ENCODE measurements at places on chromosomes 11 and 22.

DNA sequence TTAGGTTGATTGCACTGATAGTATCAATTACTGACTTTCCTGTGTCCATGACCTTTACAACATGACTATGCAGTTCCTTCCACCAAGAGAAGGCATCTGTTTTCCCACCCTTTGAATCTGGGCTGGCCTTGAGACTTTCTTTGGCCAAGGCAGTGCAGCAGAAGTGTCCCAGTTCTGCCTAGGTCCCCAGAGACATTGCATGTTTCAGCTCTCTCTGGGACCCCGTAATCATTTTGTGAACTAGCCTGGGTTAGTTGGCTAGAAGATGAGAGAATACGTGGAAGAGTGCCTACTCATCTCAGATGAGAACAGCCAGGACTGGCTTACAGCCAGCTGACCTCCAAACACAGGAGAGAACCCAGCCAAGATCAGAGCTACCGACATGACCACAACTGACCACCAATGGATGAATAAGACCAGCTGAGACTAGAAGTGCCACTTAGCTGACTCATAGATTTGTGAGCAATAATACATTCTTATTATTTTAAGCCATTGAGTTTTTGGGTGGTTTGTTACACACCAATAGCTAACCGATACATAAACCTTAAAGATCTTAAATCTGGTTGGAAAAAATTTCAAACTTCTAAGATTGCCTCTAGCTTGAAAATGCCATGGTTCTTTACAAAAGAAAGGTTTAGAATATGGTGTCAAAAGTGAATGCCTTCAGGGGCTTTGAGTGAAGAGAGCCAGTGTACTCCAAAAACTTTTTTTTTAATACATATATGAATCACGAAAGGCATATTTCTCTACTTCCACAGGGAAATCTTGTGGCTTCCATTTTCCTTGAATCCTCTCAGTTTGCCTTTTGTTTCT is 145.2 kb downstream of the FBXO7 start:
- H3K36me3 ChIP-seq = no peaks in the 10 kb centered on the region
- DNase-seq = no peak
- no peaks in the 10 kb centered on the region for H3K27me3 ChIP-seq
- no peaks in the 10 kb centered on the region for H3K4me1 ChIP-seq

DNA sequence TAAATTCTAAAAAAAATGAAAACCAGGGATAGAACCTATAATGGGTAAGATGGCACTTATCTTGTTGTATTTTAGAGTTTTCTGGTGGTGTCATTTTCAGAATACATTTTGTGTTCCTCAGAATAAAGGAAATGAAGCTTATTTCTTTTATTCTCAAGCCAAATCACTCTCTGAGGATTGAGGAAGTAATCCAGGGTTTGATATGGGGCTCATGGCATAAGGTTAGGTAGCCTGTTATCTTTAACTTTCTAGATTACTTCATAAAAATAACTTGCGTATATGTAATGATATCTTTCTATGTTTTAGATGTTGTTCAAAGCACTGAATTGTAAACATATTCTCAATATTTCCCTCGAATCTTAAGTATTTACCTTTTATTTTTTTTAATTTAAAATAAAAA is 33.5 kb downstream of the PDE3B start:
- H3K27me3 ChIP-seq = no peaks in the 10 kb centered on the region
- H3K4me3 ChIP-seq = no peak overlapping the region
- no peak for DNase-seq

GRCh38 chr11:119854521-119854920 is 125.5 kb upstream of the NECTIN1 start:
- H3K4me1 ChIP-seq = no peaks in the 10 kb centered on the region
- no peak overlapping the region for H3K4me3 ChIP-seq
- no peaks in the 10 kb centered on the region for H3K36me3 ChIP-seq
- peaks cover 17% of the 10 kb centered on the region for H3K27me3 ChIP-seq

DNA sequence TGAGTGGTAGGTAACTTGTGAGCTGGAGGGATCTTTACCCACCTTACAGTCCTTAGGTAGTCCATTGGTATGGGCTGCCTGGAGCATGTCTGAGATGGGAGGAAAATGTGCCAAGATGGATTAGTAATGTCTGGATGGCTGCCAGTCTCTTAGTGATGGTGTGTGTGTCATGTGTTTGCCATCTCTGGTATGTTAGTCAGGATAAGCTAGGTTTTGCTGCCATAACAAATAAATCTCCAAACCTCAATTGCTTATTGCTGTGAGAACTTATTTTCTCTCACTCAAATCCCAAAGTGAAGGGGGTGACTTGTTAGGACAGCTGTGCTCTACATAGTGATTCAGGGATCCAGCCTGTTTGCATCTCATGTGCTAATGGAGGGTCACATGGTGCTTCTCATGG is 40.9 kb upstream of the MYEOV start:
- peaks cover 21% of the 10 kb centered on the region for H3K27me3 ChIP-seq
- DNase-seq = no peak
- peaks cover 2% of the 10 kb centered on the region for H3K36me3 ChIP-seq
- H3K27ac ChIP-seq = no peak overlapping the region
- no peak overlapping the region for H3K4me3 ChIP-seq
- no peaks in the 10 kb centered on the region for H3K4me1 ChIP-seq

DNA sequence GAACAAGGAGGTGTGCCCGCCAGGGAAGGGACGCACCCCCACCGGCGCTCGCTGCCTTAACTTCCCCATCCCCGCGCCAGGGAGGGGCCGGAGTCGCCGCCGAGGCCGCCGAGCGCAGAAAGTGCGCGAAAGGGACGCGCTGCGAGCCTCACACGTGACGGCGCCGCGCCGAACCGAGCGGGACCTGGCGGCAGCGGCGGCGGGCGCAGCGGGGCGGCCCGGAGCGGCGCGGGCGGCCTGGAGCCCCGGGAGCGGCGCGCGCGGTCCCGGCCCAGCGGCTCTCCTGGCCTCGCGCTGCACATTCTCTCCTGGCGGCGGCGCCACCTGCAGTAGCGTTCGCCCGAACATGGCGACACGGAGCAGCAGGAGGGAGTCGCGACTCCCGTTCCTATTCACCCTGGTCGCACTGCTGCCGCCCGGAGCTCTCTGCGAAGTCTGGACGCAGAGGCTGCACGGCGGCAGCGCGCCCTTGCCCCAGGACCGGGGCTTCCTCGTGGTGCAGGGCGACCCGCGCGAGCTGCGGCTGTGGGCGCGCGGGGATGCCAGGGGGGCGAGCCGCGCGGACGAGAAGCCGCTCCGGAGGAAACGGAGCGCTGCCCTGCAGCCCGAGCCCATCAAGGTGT is at the start of gene SORL1:
Gene SORL1, plus strand, starts transcription at position 329 of the 623 bp plus-strand sequence. Its CDS starts 18 bp downstream, at position 347.
- no peaks in the 10 kb centered on the region for H3K27me3 ChIP-seq
- H3K27ac ChIP-seq = peak within 1 kb of the TSS; percentile 99
- peaks cover 89% of the 10 kb centered on the region for H3K4me1 ChIP-seq

DNA sequence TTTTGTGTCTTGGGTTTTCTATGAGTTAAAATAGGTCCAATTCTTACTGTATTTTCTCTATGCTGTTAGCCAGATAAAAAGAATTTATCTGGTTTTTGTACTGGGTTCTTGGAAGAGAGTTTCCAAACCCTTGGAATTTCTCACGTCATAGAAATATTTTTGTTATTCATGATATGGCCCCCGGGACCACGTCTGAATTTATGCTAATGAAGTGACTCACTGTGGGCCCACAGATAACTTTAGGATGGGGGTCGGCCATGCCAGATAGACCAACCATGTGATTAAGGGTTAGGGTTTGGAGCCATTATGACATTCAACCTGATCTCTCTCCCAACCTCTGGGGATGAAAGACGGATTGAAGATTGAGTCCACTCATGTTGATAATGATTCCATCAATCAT is 35.6 kb upstream of the DDI1 start:
- H3K27me3 ChIP-seq = no peaks in the 10 kb centered on the region
- no peaks in the 10 kb centered on the region for H3K4me1 ChIP-seq
- no peak overlapping the region for H3K4me3 ChIP-seq
- DNase-seq = no peak
- H3K36me3 ChIP-seq = no peaks in the 10 kb centered on the region

DNA sequence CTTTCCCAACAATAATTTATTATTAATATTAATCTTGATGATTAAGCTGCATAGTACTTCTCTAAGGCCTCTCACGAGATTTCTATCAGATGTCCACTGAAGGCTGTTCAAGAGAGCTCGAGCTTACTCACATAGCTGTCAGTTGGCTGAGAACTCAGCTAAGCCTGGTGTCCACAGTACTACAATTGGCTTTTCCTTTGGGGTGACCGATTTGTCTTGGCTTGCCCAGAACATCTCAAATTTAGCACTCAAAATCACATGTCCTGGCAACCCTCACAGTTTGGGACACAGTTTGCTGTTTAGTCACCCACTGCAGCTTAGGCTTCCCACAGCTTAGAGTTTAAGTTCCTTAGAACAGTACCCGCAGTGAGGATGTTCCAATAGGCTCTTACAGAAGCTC is 96.5 kb downstream of the LUZP2 start:
- H3K4me3 ChIP-seq = no peak overlapping the region
- DNase-seq = no peak

DNA sequence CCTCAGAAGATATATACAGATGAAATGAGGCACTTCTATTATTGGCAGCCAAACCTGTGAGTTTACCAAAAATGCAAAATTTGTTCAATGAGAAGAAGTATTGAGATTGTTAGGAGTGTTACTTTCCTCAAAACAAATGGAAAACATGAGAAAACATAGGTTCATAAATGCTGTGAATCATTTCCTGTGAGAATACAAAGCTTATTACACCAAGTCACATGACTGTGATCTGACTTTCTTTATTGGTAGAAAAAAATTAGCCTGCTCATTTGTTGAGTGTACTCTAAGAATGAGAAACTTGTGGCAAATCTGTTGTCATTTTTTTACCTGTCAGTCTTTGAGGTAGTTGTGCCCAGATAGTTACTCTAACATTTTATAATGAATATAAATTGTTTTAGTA is 215.1 kb downstream of the TMEM135 start:
- H3K27me3 ChIP-seq = no peaks in the 10 kb centered on the region
- H3K36me3 ChIP-seq = peaks cover 6% of the 10 kb centered on the region
- H3K27ac ChIP-seq = peak overlapping the region; percentile 51
- H3K4me1 ChIP-seq = peaks cover 23% of the 10 kb centered on the region
- no peak for DNase-seq

- H3K27ac ChIP-seq = no peak overlapping the region
- no peaks in the 10 kb centered on the region for H3K4me1 ChIP-seq
- no peak overlapping the region for H3K4me3 ChIP-seq
- H3K27me3 ChIP-seq = no peaks in the 10 kb centered on the region
- DNase-seq = no peak
- H3K36me3 ChIP-seq = no peaks in the 10 kb centered on the region
Observed at GRCh38 chr11:87423161-87423560, 385.4 kb downstream of the TMEM135 start.

DNA sequence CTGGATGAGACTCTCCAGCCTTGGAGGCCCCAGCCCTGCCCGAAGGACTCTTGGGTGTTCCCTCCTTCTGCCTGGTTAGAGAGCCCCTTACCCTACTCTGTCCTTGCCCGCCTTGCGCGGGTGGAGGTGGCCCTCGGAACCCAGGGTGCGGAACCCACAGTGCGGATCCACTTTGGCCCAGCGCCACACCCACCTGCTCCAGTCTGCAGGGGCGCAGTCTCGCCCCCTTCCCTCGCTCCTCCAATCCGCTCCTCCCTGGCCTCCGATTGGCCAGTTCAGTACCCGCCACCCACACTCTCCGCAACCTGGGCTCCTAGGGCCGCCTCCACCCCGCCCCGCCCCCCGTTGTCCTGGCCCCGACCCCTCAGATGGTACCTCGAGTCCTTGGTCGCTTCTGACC is 2.4 kb downstream of the CAPN1 start:
- H3K36me3 ChIP-seq = peaks cover 5% of the 10 kb centered on the region
- H3K4me1 ChIP-seq = peaks cover 13% of the 10 kb centered on the region
- H3K27me3 ChIP-seq = no peaks in the 10 kb centered on the region
- H3K27ac ChIP-seq = no peak overlapping the region
- H3K4me3 ChIP-seq = no peak overlapping the region

DNA sequence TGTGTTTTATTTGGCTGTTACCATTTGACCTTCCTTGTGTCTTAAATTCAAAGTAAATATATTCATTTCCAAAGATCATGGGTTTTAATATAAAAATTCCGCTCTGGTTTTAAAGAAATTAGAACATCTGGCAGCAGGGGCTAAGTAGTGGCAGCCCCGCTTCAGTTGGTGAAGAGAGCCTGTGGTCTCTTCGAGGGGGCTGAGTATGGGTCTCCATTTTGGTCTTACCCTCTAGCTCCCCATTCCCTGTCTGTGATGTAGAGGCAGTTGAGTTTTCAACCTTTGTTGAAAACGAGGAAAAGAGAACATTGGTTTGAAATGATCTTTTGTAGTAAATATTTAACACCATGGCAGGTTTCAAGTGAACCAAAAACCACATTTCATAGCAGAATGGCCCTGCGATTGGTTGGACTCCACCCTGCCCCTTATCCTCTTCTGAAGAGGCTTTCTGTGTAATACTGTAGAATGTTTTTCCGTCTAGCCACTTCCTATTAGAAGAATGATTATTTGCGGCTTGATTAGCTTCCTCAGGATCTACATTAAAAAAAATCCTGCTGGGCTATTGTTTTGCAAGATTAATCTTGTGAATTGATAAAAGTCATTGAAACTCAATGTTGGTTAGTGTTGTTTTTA is 17.7 kb downstream of the APLP2 start:
- no peak overlapping the region for H3K27ac ChIP-seq
- no peaks in the 10 kb centered on the region for H3K27me3 ChIP-seq
- peaks cover 10% of the 10 kb centered on the region for H3K4me1 ChIP-seq
- H3K4me3 ChIP-seq = no peak overlapping the region
- peaks cover 8% of the 10 kb centered on the region for H3K36me3 ChIP-seq

DNA sequence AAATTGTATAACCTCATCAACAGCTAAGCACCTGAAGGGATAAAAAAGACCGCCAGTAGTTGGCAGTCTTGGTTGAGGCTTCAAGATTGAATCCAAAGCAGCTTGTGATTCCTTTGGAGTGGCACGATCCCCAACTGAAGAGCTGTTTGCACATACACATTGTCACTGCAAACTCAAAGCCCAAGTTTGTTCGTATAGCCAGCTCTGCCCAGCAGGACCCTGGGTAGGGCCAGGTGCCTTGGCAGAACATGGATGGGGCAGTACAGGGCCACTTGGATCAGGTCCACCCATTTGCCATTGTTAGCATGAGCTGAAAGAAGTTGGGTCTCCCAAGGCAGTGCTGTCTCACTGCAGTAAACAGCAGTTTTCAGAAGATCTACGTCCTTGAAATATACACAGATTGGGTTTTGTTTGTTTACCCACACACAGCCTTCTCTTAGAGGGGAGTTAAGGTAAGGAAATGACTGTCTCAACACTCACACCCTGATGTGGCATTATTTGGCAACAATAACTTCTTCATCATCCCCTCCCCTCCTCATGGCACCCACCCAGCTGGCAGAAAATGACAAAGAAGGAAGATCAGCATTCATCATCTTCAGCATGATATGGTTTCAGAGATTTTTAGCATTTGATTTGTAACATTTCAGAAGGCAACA is 132.9 kb downstream of the COMMD9 start:
- H3K27ac ChIP-seq = no peak overlapping the region
- H3K36me3 ChIP-seq = no peaks in the 10 kb centered on the region
- H3K27me3 ChIP-seq = peaks cover 13% of the 10 kb centered on the region
- H3K4me1 ChIP-seq = no peaks in the 10 kb centered on the region
- no peak for DNase-seq
- H3K4me3 ChIP-seq = no peak overlapping the region

GRCh38 chr11:65777821-65778361 is 2.9 kb downstream of the AP5B1 start:
- peaks cover 2% of the 10 kb centered on the region for H3K36me3 ChIP-seq
- DNase-seq = no peak
- peaks cover 32% of the 10 kb centered on the region for H3K4me1 ChIP-seq
- no peak overlapping the region for H3K4me3 ChIP-seq
- H3K27ac ChIP-seq = no peak overlapping the region

GRCh38 chr11:62539238-62539925 is 7.2 kb downstream of the AHNAK start:
- H3K27me3 ChIP-seq = no peaks in the 10 kb centered on the region
- peaks cover 59% of the 10 kb centered on the region for H3K4me1 ChIP-seq
- peaks cover 3% of the 10 kb centered on the region for H3K36me3 ChIP-seq
- peak; percentile 71 for DNase-seq
- H3K27ac ChIP-seq = peak overlapping the region; percentile 62
